ENCODE measurements at places on chromosomes 3 and 15. TPM values are rescaled to one million over a fixed set of nuclear protein-coding genes. Genes with fewer than 3 reads are reported as not detected.

The GOLGA6L24 gene
- total RNA-seq: not detected

DNA sequence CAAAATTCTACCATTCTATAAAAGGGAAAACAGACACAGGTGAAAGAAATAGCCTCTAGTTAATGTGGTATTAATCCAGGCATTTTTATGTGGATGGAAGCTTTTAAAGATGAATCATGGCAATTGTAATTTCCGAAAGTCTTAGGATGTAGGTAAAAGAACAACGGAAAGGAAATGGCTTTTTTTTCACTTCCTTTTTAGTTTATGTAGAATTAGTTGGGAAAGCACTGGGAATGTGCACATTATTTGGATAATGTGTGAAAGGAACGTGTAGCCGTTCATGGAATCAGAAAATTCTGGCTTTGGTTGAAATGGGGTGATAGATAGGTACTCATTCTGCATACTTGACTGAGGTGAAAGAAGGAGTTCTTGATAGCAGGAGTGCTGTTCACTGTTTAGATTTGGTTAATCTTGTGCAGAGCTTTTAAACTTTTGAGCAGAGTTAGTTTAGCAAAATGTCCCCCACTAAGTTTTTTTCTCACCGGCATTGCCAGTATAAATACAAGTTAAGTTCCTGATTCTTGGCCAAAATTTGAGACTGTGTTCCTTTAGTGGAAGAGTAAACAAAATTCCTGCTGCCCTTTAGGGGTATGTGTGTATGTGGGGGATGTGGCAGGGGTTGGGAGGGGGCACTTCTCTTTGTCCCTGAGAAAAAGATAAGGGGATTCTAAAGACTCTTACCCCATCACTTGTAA lies 20.2 kb upstream of the UTS2B start:
- no peak for DNase-seq

- no peak for DNase-seq
Measured at GRCh38 chr3:171230865-171231264, 204.3 kb upstream of the SLC2A2 start.

- DNase-seq: no peak
Measured at GRCh38 chr3:69649120-69650065, 89.9 kb upstream of the MITF start.

The C3orf49 gene
- not detected for total RNA-seq

GRCh38 chr3:5053021-5053831 lies 68.9 kb upstream of the ARL8B start:
- no peak for DNase-seq

DNA sequence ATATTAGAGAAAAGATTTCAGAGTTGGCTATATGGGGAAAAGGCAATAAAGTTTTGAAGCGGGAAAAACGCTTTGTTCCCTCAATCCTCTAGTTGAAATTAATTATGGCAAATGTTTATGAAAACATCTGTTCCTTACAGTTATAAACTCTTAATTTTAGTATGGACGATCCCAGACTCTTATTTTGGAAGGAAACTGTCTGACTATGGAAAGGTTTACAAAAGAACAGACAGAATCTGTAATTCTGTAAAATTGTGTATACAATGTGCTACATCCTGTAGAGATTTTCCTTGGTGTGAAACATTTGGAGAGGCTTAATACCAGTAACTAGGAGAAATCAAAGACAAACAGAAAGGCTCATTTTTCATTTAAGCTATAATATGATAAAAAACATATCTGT lies 311.8 kb downstream of the TBC1D5 start:
- no peak for DNase-seq

The KLHL40 gene
- 0.22 TPM for total RNA-seq

GRCh38 chr3:46998121-46998851 lies 18.8 kb downstream of the NBEAL2 start:
- peak; percentile 77 for DNase-seq

The SH2D7 gene
- not detected for total RNA-seq

GRCh38 chr3:63921741-63922482 lies 9.7 kb upstream of the SCAANT1 start:
- DNase-seq: no peak

- no peak for DNase-seq
Measured at GRCh38 chr3:144770915-144771351, 799.3 kb downstream of the DIPK2A start.

DNA sequence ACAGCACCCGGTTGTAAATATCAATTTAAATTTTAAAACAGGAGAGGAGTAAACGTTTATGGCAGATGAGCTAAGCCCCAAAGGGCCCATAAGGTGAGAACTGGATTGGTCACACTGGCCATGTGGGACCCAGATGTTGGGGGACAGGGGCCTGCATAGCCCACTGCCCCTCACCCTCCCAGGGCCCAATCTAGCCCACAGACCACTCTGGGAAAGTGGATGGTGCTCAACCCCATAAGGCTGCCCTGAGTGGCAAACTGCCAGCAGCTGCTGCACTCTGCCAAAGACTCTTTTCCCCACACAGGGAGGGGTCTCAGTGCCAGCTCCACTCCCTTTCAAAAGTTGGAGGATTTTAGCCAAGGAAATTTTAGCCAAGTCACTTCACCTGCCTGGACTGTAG lies 42.5 kb downstream of the CCDC12 start:
- DNase-seq: no peak

DNA sequence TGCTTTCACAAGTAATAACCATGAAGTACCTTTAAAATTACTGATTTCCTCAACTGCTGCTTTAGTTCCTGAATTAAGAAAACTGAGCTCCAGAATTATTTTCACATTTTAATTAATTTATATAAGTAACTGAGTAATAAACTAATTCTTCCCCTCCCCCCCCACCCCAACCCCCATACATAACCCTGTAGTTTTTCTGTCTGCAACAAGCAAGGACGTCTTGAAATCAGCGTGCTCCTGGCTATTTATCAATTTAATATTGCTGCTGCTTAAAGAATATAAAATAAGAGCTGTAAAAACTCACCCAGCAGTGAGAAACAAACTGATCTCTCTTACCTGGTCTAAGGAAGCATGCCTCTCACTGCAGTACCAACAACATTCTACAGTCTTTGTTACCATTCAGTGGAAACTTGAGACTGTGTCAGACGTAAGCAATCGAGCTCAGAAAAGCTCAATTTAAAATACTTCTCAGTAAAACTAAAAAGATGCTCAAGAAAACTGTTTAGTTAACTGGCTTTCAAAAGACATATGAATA lies 121.0 kb downstream of the TFDP2 start:
- no peak for DNase-seq

- DNase-seq: no peak
Measured at GRCh38 chr15:70931821-70932220, 39.2 kb downstream of the LRRC49 start.

- no peak for DNase-seq
Measured at GRCh38 chr3:154060238-154061000, 60.8 kb upstream of the ARHGEF26 start.

GRCh38 chr15:59217876-59218498 lies 11.3 kb downstream of the LDHAL6B start:
- no peak for DNase-seq

The HES1 gene
- 13.4 TPM for total RNA-seq

The TRH gene
- not detected for total RNA-seq

Measured in left ventricle myocardium inferior (tissue), 1 donor.